Right kidney (tissue), 9 donors: ENCODE measurements at places on chromosomes 16 and 17.

- DNase-seq, result no peak
Measured at GRCh38 chr17:30579610-30580315, 102.6 kb downstream of the GOSR1 start.

DNA sequence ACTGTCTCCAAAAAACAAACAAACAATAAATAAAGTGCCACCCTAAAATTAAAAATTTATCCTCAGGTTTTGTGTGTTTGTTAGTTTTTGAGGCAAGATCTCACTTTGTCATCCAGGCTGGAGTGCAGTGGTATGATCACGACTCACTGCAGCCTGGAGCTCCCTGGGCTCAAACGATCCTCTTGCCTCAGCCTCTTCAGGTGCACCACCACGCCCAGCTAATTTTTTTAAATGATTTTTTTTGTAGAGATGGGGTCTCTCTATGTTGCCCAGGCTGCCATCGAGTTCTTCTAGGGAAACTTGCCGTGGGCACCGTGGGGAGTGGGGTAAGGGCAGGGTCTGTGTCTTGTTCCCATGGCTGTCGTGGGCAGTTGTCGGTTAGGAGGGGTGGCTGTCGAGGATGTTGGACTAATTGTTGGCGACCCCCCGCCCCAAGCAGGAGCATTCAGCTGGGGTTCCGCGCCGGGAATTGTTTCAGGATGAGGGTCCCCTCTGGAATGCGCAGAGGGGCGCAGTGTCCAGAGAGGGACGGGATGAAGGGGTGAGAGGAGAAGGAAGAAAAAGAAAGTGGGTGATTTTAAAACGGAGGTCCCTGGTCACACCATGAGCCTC is 1.1 kb upstream of the RNF213 start:
- DNase-seq, result no peak

- no peak for DNase-seq
Measured at GRCh38 chr17:76714822-76715495, 4.2 kb upstream of the MXRA7 start.

DNA sequence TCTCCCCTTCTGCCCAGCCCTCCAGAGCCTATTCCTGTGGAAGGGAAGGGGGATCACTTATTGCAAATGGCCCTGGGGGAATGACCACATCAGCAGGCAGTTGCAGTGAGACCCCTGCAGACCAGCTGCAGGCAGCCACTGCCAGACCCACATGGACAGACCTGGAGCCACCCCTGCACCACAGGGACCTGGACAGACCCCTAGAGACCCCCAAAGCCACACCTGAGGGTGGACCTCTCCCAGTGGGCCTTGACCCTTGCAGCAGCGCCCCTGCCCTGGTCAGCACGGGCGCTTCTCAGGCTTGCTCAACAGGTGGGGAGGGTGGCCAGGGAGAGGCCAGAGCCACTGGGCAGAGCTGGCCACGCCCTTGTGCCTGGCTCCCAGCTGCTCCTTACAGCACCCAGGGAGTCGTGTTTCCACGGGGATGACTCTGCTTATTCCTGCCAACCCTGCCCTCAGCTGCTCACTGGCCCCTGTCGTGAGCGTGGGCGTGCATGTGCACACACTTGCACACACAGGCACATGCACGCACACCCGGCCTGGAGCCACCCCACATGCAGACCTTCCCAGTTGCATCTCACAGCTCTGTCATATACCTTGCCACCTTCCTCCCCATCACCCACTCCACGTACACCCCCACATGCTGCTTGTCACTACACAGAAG is 1.3 kb upstream of the SCN4A start:
- no peak for DNase-seq

DNA sequence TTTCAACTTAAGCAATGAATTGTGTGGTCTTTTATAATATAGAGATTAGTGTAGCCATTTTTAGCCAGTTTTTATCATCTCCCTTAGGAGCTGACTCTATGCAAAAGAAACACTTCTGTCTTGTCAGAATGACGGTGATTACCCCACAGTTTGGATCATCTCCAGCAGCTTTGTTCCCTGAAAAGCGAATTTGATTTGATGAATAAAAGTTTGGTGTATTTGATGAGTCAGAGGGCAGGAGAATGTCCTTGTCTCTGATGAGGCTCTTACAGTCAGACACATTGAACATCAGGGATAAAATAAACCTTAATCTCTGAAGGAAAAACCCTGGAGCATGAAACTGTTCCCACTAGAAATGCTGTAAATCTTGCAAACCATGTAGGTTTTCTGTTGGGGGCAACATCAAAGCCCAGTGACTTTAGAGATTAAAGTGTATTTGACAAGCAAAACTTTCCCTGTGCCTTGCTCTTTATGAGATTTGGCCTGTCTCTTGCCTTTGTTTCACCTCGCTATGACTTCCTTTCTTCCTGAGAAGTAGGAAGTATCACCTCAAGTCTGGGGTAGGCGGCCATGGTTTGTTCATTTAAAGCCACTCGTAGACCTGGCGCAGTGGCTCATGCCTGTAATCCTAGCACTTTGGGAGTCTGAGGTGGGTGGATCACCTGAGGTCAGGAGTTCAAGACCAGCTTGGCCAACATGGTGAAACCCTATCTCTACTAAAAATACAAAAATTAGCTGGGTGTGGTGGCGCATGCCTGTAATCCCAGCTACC is 209.3 kb downstream of the FTO start:
- DNase-seq, result no peak

- no peak for DNase-seq
Measured at GRCh38 chr17:72087876-72088275, 32.9 kb upstream of the SOX9 start.

- no peak for DNase-seq
Measured at GRCh38 chr17:33057564-33057963, 65.9 kb downstream of the SPACA3 start.

- DNase-seq, result no peak
Measured at GRCh38 chr16:54282202-54282927, 4.2 kb downstream of the IRX3 start.

DNA sequence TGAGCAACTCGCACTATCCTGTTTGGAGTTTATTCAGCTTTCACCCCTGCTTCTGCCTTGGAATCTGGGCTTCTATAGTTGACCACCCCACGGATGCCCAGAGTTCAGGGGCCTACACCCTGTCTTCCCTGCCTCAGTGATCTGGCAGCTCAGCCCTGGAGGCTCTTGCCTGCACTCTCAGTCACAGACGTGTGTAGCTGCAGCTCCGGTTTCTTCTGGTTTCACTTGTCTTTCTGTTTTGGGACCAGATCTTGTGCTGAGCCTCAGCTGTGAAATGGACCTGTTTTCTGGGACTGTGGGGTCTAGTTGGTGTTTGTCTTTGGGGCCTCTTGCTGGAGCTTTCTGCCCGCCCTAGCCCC is 5.8 kb downstream of the GPT2 start:
- DNase-seq, result no peak

GRCh38 chr16:89738538-89739317 is 17.4 kb downstream of the ZNF276 start:
- DNase-seq, result no peak

GRCh38 chr17:36600936-36601302 is 464 bp upstream of the MRM1 start:
- DNase-seq, result no peak

- no peak for DNase-seq
Measured at GRCh38 chr17:34519282-34519681, 60.1 kb upstream of the TMEM132E start.

- DNase-seq, result no peak
Measured at GRCh38 chr17:73284906-73285602, 23.4 kb upstream of the CPSF4L start.

- DNase-seq, result no peak
Measured at GRCh38 chr17:77827039-77827438, 131.5 kb upstream of the TNRC6C start.

GRCh38 chr17:59492091-59492451 is 73.3 kb upstream of the DHX40 start:
- DNase-seq, result no peak

DNA sequence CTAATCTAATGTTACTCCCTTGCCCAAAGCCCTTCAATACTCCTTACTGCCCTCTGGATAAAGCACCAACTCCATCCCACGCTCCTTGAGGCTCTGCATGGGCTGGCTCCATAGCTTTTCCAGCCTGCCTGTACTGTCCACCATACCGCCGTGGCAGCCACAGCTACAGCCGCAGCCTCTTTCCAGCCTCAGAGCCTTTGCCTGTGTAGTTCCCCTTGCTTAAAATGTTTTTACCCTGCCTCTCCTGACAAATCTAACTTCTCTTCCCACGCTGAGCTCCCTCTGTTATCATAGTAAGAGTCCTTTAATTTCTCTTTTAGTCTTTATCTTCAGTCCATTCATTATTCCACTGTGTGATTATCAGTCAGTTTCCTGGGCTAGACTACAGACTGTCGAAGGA is 22.0 kb downstream of the TEX14 start:
- no peak for DNase-seq
